Activated naive CD8-positive, alpha-beta T cell treated with anti-CD3 and anti-CD28 coated beads, Interleukin-2, amount 50 U/mL, for 16 hours (primary cell): ENCODE measurements at places on chromosomes 7 and 10.

- no peak for DNase-seq
Observed at GRCh38 chr7:40192036-40192435, 57.2 kb downstream of the SUGCT start.

DNA sequence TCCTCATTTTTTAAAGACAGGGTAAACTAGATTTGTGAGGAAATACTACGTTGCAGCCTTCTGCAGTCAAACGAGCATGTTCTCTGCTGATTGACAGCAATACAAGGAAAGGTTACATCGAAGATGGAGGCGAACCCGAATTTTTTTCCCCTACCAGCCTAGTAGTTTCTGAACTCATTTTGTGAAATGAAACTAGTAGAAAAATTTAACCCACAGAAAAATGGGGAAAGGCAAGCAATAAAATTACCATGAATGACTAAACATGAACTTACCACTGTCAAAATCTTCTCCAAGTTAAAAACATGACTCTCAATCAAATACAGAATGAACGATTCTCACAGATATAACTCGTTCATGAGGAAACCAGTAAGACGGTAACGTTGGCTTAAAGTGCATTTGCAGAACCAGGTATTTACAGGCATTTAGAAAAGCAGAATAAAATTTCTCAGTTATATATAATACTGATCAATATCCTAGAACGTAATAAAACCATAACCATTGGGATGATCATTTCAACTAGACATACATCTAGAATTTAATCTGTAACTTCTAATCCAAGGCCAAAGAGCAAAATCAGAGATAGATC lies 73.9 kb downstream of the CELF2 start:
- DNase-seq, result no peak

- DNase-seq, result peak; percentile 55
Observed at GRCh38 chr7:92833766-92834506, 2.4 kb downstream of the CDK6 start.

DNA sequence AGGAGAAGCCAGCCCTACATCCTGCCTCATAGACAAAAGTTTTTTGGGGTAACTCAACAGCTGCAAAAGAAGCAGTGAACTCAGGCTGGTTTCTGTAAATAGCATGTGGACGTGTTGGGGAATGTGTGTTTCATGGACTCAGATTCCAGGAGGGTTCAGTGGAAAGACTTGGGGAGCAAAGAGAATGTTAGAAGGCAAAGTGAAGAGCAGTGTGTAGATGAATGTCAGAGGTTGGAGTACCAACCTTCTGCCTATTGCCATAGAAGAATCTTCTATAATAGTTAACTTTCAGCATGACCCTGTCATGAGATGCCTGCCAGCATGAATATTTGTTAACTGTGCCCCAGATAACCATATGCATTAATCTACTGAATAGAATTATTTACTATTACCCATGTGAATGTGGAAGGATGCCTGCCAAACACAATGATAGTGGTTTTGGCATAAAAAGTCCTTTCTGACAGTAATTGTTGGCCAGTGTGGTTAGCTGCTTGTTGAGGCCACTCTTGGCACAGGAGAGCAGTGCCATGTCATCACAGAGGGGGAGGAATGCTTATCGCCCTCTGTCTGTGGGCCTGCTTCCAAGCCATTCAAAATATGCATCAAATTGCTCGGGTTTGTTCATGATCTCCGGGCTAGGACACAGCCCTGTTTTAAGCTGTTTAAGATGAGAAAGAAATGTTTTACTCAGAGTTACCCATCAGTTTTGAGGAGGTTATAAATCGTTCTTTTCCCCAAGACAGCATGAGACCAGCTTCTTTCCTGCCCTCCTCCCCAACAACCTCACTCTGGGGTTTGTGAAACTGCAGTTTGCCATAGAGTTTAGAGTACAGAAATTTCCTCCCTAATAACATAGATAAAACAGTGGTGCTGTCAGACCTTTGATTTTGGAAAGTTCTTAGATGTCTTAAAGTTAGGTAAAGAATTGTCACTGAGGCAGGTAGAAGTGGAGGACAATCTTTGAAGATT lies 165.3 kb downstream of the WNT2 start:
- DNase-seq, result no peak

GRCh38 chr7:46786221-46786954 lies 795.5 kb downstream of the TNS3 start:
- no peak for DNase-seq

DNA sequence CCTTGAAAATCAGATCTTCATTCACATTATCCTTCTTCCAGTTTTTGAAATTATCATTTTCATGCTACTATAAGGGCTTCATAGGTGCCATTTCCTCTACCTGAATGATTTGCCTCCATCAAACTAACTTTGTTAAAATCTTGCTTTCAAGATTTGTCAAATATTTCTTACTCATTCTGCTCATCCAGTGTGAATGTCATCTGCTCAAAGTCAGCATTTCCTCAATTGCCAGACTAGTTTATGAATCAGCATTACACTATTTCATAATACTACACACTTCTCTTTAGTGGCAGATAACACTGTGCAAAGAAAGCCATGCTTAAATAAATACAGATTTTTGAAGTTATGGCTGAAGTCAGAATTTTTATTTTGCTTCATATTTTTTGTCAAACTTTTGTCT lies 21.3 kb upstream of the LIPF start:
- no peak for DNase-seq

- DNase-seq, result no peak
Observed at GRCh38 chr10:48813291-48813690, 126.3 kb downstream of the LRRC18 start.

DNA sequence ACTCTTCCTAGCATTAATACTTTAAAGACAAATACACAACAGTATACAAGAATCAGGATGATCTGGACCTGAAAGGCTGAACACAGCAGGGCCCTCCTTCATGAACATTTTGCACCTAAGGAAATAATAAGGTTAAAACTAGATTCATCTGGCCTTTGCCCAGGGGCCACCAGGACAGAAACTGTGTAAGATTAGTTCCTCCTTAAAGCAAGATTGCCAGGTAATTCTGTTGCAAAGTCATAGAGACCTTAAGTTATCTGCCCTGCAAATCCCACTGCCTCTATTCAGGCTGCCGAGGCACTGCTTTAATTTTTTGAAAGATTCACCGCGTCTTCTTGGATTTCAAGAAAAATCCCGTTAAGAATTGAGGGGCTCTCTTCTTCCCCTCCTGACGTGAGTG lies 1.6 kb upstream of the KIAA1217 start:
- DNase-seq, result no peak

- DNase-seq, result no peak
Observed at GRCh38 chr7:17524746-17525145, 226.3 kb downstream of the AHR start.

DNA sequence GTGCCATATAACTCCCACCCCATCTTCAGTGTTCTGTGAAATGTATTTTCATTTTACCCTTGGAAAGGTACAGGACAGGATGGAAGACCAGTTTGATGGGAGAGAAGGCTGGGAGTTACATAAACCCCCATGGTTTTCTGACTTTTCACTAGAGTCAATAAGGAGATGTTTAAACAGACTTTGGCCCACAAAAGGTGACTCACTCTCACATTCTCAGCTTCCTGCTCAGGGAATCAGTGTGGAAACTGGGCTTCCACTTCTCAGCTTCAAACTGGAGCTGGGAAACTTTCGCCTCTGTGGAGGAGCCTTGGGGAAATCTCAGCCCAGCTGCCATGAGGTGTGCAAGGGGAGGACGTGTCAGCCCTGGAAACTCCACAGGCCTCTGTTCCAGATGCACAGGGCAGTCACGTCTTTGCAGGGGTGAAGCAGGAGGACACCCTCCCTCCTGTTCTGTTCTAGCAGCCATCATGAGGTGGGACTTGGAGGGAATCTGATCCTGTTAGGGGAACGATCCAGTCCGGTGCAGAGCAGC lies 560.5 kb upstream of the GALNT17 start:
- no peak for DNase-seq

DNA sequence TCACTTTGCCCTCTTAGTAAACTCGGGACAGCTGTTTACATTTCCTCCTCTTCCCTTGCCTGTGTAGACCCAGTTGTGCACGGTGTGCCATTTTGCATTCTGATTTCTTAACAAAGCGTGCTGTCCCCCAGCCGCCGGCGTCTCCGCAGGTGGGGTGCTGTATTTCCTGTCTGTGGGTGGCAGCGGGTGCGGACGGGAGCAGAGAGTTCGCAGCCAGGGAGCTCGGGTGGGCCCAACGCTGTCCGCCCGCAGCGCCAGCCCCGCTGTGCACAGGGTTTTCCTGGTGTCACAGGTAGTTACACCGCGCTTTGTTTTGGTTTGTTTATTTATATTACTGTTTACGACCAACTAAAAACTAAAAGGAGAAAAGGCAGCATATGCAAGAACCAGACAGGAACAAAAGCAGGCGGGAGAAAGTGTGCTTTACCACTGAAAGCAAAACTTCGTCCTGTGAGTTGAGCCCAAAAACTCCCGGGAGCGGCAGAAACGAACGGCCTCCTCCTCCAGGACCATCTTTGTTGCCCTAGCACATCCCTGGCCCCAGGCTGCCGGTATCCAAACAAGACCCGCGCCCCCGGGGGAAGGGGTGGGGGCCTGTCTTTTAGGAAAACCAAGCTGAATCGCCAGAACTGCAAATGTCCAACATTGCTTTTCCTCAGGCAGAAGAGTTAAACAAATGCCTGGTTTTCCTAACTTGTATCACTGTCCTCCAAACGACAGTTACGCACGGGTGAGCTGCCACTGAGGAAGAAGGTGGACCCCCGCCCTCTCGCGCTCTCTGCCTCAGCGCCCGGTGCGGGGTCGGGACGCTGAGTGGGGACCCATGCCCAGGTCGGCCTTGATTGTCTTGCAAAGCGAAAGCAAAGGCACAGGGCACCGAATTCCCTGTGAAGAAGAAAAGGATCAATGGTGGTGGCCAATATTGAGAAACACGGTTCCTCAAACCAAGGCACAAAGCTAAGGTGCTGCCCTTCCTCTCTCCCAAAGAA lies 45.9 kb upstream of the DRGX start:
- DNase-seq, result no peak

- no peak for DNase-seq
Observed at GRCh38 chr10:101466016-101466912, 112.3 kb downstream of the BTRC start.

DNA sequence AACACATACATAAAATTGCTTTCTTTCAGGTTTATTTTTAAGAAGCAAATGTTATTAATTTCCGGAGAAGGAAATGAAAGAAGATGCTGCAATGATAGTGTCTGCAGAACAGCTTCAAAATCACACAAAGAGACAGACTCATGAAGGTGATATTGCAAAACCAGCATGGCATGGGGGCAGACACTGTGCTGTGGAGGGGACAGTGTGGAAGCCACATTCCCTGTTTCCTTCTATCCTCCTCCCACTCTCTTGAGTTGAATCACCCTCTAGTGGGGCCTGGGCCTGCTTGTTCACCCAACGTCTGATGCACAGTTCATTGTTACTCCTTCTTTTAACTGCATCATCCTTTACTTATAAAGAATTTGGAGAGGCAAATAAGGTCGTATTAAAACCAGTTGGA lies 104.0 kb upstream of the INSIG1 start:
- DNase-seq, result no peak

DNA sequence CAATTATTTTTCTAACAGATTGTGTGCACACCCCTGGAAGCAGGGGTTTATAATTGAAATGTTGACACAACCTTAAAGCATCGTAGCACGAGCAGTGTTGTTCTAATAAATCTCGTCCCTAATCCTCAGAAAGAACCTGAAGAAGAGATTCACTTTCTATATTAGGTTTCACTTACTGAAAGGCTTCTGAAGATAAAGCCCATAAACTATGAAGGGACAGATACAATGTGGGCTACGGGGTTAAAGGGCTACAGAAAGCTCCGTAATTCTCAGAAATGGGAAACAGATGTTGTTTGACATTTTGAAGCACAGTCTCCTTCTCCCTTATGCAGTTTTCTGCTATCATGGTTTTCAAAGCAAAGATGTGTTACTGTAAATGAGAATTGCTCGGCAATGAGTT lies 479.6 kb downstream of the GATA3 start:
- no peak for DNase-seq

DNA sequence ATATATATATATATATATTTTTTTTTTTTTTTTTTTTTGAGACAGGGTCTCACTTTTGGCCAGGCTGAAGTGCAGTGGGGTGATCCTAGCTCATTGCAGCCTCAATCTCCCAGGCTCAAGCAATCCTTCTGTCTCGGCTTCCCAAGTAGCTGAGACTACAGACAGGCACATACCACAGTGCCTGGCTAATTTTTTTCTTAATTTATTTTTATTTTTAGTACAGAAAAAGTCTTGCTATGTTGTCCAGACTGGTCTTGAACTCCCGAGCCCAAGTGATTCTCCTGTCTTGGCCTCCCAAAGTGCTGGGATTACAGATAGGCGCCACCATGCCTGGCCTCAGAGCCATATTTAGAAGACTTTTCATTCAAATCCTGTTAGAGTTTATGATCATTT lies 79.6 kb downstream of the PRTFDC1 start:
- no peak for DNase-seq

DNA sequence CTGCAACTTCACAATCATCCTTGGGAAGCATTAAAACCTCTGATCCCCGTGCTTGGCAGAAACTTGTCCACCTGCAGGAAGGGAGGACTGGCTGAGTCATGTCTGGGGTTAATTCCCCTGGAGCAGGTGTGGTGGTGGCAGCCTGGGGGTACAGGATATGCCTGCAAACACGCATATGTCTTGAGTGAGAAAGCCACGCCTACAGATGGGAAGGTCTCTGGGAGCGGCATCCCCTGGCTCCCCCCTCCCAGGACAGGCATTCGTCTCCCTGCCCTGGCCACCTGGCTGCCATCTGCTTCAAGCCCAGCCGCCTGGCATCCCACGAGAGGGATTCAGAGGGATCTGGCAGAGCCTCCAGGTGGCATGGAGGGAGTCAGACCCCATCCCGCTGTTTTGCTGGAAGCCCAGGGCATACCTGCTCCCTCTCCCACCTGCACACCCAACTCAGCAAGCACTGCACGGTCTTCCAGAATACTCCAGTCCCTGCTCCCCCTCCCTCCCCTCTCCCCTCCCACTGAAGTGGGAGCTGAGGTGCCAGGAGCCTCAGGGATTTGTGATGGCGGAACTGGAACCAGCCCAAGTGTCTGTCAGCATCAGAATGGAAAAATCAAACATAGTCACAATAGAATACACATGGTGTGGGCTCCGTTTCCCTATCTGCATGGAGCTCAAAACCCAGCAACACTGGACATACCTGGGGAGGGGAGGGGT lies 61.0 kb downstream of the CAMK2B start:
- DNase-seq, result no peak

DNA sequence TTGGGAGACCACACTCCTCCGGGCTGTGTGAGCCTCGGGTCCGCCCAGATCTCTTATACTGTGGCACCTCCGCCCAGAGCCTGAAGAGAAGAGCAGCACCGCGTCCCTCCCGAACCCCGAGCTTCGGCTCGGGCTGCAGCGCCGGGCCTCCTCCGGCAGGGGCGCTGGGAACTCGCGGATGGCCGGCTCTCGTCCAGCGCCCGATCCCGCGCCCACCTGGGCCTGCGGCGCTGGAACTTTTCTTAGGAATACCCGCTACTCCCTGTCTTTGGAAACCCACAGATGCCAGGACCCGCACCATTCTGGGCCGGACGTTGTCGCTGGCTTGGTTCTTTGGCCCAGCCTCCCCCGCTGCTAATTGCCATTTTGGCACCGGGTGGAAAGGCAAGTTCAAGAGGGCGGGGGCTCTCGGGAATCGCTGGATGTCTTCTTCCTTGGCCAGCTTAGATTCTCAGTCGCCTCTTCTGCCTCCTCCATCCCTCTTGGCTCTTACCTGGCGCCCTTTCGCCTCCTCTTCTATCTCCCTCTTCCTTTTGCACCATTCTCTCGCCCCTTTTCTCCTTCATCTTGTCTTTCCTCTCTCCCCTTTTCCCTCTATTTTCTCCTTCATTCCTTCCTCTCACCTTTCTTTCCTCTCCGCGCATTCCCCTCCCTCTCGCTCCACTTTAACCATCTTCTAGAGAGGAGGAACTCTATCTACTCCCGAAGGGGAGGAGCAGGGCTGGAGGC lies 2.1 kb upstream of the SORCS3 start:
- no peak for DNase-seq

- peak; percentile 14 for DNase-seq
Observed at GRCh38 chr10:49761789-49762565, at the start of gene OGDHL. Gene OGDHL (minus strand): TSS chr10:49762323. CDS start chr10:49758592, 3,731 bp downstream.
